ENCODE measurements at places on chromosomes 7 and 10.

- DNase-seq: no peak
Observed at GRCh38 chr7:137888241-137888640, 41.5 kb upstream of the DGKI start.

- no peak for DNase-seq
Observed at GRCh38 chr10:124281666-124282065, 137.1 kb downstream of the OAT start.

- no peak for DNase-seq
Observed at GRCh38 chr7:134662166-134662870, 15.7 kb downstream of the BPGM start.

DNA sequence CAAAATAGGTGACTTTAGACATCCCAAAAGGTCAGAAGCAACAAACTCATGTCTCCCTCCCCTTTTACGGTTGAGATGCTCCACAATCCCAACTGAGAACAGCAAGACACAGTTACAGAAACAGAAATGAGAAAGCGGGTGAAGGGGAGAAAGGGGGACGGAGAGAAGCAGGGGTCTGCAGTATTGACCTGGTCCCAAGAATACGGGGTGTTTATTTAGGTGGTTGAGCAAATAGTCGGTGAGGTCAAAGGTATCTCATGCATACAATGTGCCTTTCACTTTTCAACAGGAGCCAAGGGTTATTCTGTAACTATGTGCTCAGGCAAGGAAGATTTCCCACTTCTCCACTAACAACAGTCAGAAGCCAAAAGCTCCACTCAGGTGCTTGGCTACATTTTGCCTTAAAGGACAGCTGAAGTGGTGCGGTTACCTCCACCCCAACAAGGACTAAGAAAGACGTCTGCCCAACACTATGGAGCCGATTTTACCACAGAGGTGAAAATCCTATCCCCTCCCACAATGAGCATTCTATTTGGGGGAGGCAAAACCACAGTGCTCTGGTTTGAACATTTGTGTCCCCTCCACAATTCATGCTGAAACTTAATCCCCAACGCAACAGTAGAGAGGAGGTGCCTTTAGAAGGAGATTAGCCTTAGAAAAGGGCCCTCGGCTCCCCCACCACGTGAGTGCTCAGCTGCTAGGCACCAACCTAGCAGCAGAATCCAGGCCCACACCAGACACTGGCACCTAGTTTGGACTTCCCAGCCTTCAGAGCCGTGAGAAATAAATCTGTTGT lies 77.9 kb downstream of the PARD3 start:
- DNase-seq: no peak

Measured in T-helper 1 cell (primary cell).